T-helper 17 cell (primary cell): ENCODE measurements at places on chromosomes 4 and X.
A peak's percentile ranks its signal among the peaks of the same experiment; 100 is the strongest.

GRCh38 chrX:12977761-12978204 is 2.9 kb downstream of the TMSB4X start:
- DNase-seq = no peak

GRCh38 chr4:102055805-102056204 is 265.3 kb downstream of the BANK1 start:
- no peak for DNase-seq

DNA sequence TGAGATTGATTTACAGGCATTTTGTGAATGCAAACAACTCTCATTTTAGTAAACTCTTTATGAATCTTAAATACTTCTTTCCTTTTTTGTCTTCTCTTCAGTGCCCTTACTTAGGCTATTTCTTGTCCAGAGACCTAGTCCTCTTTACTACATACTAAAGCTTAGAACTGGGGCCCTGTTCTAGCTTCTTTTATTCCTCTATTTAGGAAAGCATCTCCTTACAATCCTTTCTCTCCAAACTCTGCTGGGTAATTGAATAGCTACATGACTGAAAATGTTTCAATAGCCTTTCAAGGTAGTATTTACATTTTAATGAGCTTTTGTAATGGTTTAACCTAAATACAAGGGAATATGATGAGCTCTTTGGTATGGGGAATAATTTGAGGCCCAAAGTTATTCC is 1701.5 kb upstream of the TENM3 start:
- DNase-seq = no peak

GRCh38 chr4:40199179-40199670 is 2.4 kb downstream of the RHOH start:
- no peak for DNase-seq

DNA sequence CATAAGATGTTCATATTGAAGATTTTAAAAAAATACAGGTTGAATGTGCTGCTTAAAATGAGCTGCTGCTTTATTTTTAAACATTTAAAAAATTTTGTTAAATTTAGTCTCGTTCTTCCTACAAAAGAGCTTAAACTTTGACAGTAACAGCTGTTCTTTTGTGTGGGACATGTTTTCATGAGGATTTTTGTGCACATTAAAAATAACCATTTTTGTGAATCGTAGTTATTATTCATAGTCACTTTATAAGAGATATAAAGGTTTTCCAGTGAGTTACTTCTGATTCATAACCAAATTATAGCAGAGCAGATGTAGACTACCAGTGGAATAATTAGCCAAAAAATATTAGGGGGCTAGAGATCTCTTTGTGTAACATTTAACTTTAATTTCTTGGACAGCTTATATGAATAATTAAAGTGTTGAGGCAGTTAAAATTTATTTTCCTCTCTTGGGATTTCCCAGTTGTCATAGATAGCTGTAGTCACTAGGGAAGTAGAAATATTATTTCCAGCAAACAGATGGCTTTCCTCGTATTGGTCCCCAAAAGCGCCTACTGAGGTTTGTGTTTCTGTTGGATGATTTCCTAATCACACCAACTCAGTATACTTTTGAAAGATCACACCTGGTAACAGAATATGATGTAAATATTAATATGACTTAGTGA is 24.2 kb downstream of the RBPJ start:
- no peak for DNase-seq

DNA sequence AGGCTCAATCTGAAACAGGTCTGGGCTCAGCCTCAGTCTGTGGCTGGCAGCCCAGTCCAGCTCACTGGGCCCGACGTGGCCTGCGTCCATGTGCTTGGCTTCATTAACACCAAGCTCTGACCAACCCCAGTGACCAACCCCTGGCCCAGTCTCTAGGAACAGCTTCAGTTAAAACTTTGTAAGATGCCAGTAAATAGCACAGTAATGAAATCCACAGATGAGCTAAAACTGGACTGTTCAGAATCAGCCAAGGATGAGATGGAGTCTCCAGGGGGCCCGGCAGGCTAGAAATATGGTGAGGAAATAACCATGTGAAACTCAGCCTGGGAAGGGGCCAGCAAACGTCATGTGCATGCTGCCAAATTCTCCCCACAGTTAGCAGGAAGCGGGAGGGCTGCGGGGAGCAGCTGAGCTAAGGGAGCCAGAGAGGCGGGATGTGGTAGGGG is 37.1 kb upstream of the XPNPEP2 start:
- DNase-seq = no peak

- DNase-seq = no peak
Measured at GRCh38 chr4:109444182-109444844, 10.7 kb downstream of the SEC24B start.

GRCh38 chr4:168796362-168797106 is 213.5 kb downstream of the CBR4 start:
- DNase-seq = no peak

DNA sequence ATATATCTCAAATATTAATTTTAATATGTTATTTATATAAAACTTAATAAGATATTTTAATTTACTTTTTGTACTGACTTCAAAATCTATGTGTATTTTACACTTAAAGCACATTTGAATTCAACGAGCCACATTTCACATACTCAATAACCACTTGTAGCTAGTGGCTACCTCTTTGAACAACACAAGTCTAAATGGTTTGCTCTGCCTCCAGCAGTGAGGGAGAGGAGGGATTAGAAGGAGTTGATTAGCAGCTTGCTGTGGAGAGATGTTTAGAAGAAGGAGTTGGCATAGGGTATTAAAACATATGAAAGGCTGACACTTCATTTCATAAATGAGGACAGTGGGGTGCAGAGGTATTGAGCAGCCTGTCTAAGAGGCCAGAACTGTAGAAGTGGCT is 124.0 kb downstream of the ARHGAP24 start:
- DNase-seq = no peak

DNA sequence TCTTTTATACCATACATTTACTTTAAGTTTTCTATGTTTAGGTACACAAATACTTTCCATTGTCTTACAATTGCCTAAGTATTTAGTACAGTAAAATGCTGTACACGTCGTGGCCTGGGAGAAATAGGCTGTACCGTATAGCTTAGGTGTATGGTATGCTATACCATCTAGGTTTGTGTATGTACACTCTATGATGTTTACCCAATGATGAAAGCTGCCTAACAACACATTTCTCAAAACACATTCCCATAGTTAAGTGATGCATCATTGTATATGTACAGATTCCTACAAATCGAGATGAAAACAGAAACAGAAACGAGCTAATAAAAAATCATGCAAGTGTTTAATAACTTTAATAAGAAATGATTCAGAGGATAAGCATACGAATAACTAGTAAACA is 51.6 kb downstream of the SPANXA2 start:
- no peak for DNase-seq

- peak; percentile 10 for DNase-seq
Measured at GRCh38 chrX:16946971-16947562, 609 bp downstream of the REPS2 start.

- DNase-seq = no peak
Measured at GRCh38 chr4:20085156-20085555, 166.5 kb upstream of the SLIT2 start.

DNA sequence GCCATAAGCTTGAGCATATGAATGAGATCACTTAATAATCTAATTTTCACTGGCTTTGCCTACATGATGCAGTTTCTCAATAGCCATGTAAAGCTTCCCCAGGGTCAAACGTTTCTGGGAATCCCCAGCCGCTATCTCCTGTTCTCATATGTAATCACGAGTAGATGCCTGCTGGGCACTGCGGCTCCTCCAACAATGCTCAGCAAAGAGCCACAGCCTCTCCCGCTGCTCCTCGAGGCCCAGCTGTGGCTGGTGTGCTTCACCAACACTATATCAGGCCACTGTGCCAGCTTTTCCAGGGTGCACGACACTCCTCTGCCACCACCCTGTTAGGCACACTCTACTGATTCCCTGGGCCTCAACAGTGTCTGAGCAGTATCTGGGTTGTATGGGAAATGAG is 78.3 kb upstream of the RASGEF1B start:
- DNase-seq = no peak

GRCh38 chrX:13386636-13387035 is 66.8 kb upstream of the ATXN3L start:
- DNase-seq = no peak

GRCh38 chrX:39982948-39983347 is 114.8 kb downstream of the BCOR start:
- DNase-seq = no peak

DNA sequence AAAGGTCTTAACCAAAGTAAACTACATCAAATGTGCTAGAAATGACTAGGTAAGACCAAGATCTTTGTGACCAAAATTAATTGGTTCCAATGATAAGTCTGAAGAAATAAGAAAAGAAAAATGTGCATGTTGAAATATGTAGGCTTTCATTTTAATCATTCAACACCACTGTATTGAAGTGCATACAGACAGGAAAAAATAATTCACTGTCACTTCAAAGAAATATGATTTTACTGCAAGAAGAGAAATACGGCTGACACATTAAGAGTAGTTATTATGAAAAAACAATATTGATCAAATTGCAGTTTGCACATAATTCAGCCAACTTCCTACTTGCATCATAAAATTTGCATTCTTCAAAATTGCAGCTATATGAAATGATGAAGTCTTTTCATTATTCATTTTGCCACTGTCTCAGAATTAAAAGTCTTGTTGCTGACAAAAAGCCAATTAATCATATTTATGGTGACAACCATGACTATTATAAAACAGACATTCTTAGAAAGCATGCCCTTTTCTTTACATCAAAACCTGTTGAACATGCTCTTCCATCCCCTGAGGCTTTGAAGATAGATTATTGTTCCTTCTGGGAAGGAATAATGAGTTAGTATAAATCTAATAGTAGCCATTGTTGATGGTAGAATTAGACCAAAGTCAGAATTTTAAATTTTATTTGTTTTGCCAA is 405.9 kb upstream of the MAD2L1 start:
- no peak for DNase-seq

GRCh38 chr4:139666735-139667281 is 1.2 kb downstream of the MGST2 start:
- DNase-seq = no peak

- DNase-seq = peak; percentile 7
Measured at GRCh38 chrX:3711331-3711917, 2.0 kb downstream of the PRKX start.

GRCh38 chr4:105455182-105455581 is 18.7 kb downstream of the PPA2 start:
- DNase-seq = no peak

GRCh38 chrX:18997916-18998315 is 14.0 kb upstream of the PHKA2 start:
- DNase-seq = no peak

- no peak for DNase-seq
Measured at GRCh38 chr4:11768251-11768972, 339.7 kb upstream of the HS3ST1 start.

GRCh38 chrX:151774421-151774820 is 39.9 kb downstream of the CNGA2 start:
- DNase-seq = no peak

- DNase-seq = no peak
Measured at GRCh38 chr4:109699553-109700225, 3.6 kb downstream of the CASP6 start.

- DNase-seq = no peak
Measured at GRCh38 chr4:151991884-151992167, 231.0 kb upstream of the GATB start.

GRCh38 chrX:24137192-24137591 is 12.3 kb upstream of the ZFX start:
- no peak for DNase-seq

- no peak for DNase-seq
Measured at GRCh38 chr4:26570596-26570995, 13.3 kb upstream of the TBC1D19 start.

DNA sequence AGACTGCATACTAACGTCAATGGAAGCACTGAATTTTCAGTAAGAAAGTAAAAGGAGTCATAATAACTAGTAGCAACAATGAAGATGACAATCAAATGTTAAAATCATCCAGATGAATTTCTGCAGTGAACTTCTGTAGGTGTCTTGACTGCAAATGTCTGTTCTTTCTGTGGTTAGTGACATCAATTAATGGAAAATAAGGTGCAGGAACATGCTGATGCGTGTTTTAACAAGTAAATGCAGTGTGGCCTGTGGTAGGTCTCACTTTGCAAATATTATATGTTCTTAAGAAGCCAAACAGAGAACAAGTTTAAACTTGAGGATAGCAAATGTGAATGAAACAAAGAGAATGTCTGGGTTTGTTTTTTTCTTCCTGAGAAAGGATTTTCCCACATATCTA is 2.6 kb upstream of the DTHD1 start:
- no peak for DNase-seq

DNA sequence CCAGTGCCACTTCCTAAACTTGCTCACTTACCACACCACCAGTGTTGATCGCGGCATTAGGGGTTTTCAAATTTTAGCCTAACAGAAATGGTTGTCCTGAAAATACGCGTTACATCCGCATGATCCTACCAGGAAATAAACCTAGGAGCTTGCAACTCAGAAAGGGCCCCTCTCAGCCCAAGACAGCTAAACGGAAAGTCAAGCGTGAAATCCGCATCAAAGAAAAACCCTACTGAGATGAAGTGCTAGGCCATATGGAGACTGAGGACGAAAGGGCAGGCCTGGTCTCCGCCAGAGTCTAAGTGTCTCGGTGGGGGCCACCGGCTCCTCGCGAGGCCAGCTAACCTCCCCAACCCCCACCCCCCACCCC is 626 bp downstream of the YTHDC1 start:
- DNase-seq = no peak

GRCh38 chrX:74015379-74016019 is 288.5 kb upstream of the ZCCHC13 start:
- peak; percentile 16 for DNase-seq

GRCh38 chr4:84501721-84502267 is 2.7 kb upstream of the NKX6-1 start:
- DNase-seq = no peak

DNA sequence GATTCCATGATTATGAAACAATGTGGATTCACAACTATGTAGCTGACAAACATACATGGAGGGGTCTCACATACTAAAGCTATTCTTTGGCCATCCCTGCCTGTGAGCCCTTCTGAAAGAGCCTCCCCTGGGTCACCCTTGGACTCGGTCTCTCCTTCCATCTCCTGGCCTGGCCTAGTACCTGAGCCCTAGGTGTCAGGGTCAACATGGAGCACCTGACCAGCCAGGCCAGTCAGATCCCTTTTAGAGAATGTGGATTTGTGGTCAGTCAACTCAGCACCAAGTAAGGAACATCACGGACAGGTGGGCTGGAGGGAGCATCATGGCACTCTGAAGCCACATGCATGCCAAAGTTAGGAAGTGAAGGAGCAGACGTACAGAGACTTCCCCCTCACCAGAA is 16.3 kb downstream of the ATP8A1 start:
- DNase-seq = no peak

DNA sequence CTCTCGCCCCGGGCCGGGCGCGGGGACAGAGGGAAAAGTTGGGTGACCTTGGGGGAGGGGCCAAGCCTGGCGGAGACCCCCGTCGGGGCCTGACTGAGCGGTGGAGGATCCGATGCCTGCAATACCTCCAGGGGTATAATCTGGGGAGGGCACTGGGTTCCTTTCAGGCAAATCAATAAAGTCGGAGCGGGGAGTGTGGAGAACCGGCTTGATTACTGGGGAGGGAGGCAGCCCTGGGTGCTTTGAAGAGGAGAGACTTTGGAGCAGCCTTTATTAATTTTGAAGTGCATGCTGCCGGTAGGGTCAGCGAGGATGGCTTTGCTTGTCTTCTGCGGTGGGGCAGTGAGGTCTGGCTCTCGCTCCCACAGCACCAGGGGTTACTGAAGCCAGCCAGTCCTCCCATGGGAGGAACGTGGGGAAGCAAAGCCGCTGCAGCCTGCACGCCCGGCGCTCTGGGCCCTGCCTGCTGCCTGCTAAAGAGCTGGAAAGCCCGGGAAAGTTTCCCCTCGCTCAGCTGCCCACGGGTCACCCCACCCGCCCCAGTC is 403 bp upstream of the LGI2 start:
- DNase-seq = no peak

- no peak for DNase-seq
Measured at GRCh38 chr4:52552778-52553177, 106.3 kb downstream of the USP46 start.
